Bronchial epithelial cell (primary cell): ENCODE measurements at places on chromosomes 2 and 18.
A peak's percentile ranks its signal among the peaks of the same experiment; 100 is the strongest.

DNA sequence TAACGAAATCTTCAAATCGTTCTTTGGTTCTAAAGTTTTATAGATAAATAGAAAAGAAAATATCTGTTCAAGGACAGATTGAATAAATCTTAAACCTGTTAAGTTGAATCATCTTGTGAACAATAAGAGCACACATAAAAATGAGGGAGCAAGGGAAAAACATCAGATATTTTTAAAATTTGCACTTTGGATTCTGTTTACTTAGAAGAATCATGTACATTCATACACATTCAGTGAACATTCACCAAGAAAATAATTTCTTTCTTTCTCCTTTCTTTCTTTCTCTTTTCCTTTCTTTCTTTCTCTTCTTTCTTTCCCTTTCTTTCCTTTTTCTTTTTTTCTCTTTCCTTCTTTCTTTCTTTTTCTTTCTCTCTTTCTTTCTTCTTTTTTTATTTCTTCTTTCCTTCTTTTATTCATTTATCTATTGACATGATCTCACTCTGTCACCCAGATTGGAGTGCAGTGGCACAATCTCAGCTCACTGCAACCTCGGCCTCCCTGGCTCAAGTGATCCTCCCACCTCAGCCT, 164.9 kb downstream of the PDE1A start:
- no peak for DNase-seq

GRCh38 chr2:32900246-32900973, 46.3 kb upstream of the LTBP1 start:
- no peak for DNase-seq

DNA sequence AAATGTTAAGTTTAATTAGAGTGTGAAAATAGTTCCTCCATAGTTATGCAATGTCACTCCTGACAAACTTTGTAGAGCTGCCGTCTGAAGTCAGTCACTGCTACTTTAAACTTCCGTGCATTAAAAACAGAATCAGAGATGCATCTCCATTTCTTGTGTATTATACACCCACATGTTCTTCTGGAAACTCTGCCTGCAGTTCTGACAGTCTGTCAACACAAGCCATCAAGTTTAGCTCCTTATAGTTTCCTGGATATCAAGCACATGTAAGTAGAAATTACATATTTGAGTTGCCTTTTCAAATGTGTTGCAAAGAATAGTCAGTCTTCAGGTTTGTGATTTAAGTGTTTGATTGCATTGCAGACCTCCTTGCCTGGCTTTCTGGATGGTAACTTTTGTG, 184.3 kb downstream of the CTNNA2 start:
- no peak for DNase-seq

DNA sequence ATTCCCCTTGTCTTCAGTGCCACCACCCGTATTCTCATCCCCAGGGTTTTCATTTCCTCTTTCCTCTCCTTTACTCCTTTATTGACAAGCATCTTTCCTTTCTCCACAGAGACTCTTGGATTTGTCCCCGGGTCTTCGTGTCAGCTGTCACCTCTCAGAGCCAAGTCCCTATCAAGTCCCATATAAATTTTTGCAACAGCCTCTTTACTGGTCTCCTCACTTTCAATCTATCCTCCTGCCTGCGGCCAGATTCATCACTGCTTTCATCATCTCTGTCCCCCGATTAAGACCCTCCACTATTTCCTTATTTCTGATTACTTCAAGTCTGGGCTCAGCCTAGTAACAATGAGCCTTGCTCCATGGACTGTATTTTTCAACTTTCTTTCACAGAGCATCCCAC, 113.8 kb downstream of the CTAGE1 start:
- DNase-seq = no peak

DNA sequence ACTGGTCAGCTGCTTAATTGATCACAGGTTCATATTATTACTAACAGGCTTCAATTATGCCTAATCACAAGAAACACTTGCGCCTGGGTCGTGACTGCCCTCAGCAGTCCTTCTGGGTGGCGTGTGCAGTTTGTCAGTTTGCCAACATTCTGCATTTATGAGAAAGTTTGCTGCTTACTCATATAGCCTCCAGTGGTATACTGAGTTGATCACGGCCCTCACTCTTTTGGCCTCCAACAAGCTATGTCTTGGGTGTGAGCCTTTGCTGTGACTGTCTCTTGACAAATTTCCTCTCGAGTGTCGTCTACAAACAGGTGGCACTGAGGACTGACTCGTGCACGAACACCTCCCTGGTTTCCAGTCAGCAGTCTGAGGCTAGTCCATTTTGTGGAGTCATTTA, 27.3 kb downstream of the DCDC2C start:
- peak; percentile 37 for DNase-seq

- DNase-seq = no peak
Measured at GRCh38 chr2:162037028-162037795, 36.8 kb downstream of the DPP4 start.

DNA sequence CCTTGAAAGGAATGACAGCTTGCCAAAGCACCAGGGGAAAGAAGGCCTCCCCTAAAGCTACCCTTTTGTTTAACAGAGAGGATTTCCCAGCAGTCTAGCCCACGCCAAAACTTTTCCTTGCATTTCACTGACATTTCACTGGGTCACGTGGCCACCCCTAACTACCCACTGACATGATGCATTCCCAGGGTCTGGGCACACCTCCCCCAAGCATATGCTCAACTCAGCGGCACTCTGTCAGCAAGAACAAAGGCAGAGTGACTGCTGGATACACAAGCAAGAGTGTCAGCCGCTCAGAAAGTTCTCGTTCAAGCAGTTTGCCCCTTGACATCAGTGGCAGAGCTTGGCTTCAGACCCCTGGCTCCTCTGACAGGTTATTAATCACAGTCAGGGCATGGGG, 34.2 kb upstream of the MARCO start:
- no peak for DNase-seq

DNA sequence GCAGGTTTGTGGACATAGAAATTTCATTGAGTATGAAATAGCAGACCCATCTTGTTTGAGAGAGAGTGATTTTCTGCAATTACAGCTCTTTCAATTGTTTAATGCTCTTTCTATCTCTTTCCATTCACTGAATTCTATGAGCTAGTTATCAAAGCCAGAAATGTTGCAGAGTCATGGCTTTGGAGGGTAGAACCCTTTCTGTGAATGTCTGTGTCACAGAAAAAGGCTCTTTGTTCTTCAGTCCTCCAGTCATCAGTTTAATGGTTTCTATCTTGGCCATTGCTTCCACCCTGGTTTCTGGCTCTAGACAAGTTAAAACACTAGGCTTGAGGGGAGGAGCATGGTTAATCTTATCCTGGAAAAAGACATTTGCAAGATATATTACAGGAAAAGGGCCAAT, 655.0 kb downstream of the STK39 start:
- no peak for DNase-seq

DNA sequence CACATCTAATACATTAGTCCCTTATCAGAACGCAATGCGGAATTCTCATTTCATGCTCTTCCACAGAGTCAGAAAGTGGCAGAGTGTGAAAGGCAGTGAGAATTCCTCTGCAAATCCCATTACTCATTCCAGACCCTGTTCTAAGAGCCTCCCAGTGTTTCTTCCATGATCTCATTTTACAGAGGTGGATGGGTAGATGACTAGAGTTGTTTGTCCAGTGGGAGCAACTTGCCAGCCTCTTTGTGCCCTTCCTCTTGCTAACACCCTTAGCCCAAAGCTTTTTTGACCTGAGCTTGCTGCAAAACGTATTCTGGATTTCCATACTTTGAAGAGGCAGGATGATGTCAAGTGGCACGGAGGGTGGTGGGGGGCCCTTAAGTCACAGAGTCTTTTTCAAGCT, 467.7 kb upstream of the RGPD4 start:
- DNase-seq = no peak

DNA sequence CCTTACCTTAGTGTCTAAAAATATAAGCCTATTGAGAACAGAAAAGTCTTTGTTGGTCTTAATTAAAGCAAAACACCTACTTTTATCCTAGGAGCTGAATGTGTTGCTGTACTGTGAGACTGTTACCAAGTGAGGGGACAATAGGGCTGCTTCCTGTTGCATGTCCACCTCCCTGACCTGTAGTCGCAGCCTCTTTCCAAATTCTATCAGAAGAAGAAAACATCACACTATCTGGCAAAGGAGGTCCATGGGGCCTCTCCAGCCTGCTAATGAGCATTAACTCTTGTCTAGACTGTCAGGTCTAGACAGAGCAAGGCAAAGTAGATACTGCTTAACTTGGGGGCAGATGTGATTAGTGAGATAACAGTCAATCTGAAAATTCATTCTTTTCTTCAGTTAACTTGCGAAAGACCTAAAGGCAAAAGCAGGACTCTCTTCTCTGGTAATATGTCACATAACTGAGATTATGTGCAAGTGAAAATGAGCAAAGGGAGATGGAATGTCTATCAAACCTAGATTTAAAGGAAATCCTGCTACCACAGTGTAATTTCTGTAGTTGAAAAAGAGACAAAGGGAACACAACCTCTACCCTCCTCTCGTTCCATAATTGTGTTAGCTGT, 66.9 kb downstream of the CDH20 start:
- DNase-seq = no peak

GRCh38 chr18:8662560-8663255, 42.6 kb upstream of the MTCL1 start:
- DNase-seq = no peak

- DNase-seq = peak; percentile 76
Measured at GRCh38 chr18:3923750-3924149, 473.8 kb downstream of the TGIF1 start.

- DNase-seq = peak; percentile 54
Measured at GRCh38 chr18:35024965-35025364, 16.2 kb upstream of the MAPRE2 start.

- no peak for DNase-seq
Measured at GRCh38 chr2:216083464-216084281, 2.0 kb downstream of the TMEM169 start.

- DNase-seq = peak; percentile 54
Measured at GRCh38 chr18:40380686-40381439, 1574.2 kb upstream of the PIK3C3 start.

DNA sequence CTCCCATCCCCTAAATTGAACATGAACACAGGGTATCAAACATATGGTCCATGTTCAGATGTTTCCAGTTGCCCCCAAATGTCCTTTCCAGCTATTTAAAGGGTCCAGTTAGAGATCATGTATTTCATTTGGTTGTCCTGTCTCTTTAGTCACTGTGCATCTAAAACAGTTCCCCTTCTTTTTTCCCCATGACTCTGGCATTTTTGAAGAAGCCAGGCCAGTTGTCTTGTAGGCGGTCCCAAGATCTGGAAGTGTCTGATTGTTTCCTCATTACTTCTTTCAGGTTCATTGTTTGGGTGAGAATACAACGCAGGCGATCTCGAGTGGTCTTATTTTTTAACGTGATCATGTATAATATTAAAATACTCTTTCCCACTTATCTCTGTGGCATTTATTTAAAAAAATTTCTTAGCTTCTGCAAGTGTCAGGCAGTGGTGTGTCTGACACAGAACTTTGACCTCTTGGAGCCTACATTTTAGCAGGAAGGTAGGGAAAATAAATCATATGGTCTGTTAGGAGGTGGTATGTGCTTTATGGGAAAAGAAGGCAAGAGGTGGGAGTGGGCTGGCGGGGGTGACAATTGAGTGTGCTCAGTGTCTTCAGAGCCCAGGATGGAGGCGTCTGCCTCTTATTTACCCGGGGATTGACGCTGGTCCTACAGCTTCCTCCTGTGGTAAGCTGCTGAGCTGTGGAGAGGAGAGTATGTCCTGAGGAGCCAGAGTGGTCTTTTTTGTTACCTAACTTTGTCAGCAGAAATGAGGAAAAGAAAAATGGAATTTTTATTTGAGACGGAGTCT, 8.1 kb downstream of the RAB31 start:
- no peak for DNase-seq

DNA sequence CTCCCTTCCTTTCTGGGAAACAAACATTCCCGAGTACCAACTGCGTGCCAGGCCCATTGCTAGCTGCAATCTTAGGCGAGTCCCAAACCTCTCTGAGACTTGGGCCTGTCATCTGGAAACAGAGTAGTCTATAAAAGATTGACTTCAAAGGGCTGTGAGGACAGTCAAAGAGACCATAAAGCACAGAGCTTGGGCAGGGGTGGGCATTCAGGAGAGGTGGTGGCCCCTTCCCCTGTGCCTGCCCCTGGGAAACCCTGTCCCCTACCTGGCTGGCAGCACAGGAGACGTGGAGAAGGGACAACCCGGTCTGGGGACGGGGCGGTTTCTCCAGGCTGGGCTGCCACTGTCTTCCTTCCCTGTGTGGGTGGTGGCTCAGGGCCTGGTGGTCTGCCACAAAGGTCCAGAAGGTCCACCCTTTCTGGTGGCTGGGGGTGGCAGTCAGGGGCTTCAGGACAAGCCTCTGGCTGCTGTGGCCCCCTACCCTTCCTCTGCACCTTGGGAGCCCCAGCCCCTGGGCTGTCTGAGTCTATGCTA, 33.9 kb upstream of the FOSL2 start:
- DNase-seq = no peak

DNA sequence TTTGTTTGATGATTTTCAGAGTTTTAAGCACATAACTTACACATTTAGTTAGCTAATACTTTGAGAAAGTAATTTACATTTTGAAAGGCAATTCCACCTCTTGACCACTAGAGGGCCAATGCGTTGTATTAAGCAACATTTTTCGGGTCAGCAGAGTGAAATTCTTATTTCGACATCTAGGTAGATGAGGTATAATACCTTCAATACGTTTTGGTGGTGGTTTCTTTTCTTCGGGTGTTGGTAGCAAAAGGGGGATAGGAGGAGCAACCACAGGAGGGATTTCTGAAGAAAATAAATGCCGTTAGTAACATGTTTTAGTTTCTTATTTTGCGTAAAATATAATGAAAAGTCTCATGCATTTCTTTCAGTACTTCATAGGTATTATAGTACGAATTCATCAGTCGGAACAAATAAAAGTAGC, 106.3 kb downstream of the TTN start:
- peak; percentile 46 for DNase-seq

DNA sequence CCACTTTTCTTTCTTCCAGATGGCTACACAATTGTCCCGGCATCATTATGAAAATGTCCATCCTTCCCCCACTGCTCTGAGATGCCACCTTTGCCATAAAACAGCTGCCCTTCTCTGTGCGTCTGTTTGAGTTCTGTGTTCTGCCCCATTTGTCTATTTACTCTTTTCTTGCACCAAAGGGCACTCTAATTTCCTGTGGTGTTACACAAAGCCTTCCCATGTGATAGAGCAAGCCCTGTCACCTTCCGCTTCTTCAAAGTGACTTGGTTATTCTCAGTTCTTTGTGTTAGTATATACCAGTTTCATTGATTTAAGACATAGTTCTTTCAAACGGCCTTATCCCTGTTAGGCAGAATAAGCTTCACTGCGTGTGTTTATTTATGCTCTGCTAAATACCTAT, 84.1 kb downstream of the FBXO15 start:
- no peak for DNase-seq

DNA sequence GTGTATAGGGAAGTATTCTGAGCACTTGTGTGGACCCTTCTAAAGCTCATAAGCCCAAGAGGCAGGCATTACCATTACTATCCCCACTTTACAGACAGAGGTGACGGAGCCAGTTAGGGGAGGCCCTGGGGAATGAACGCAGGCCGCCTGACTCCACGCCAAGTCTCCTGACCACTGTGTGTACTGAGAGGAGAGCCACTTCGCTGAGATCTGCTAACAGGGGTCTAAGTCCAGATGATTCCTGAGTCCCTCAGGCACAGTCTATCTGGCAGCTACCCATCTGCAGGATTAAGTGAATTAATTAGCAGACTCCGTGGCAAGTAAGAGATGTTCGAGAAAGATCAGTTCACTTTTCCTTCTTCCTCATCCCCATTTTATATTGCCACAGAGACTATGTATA, 13.7 kb downstream of the CYB5A start:
- no peak for DNase-seq

GRCh38 chr2:241852116-241852980, 6.3 kb downstream of the PDCD1 start:
- no peak for DNase-seq
